Stimulated activated naive CD8-positive, alpha-beta T cell treated with anti-CD3 and anti-CD28 coated beads, Interleukin-15, amount 100 ng/mL, for 72 hours (primary cell): ENCODE measurements at places on chromosomes 2 and 18.
A peak's percentile ranks its signal among the peaks of the same experiment; 100 is the strongest.

DNA sequence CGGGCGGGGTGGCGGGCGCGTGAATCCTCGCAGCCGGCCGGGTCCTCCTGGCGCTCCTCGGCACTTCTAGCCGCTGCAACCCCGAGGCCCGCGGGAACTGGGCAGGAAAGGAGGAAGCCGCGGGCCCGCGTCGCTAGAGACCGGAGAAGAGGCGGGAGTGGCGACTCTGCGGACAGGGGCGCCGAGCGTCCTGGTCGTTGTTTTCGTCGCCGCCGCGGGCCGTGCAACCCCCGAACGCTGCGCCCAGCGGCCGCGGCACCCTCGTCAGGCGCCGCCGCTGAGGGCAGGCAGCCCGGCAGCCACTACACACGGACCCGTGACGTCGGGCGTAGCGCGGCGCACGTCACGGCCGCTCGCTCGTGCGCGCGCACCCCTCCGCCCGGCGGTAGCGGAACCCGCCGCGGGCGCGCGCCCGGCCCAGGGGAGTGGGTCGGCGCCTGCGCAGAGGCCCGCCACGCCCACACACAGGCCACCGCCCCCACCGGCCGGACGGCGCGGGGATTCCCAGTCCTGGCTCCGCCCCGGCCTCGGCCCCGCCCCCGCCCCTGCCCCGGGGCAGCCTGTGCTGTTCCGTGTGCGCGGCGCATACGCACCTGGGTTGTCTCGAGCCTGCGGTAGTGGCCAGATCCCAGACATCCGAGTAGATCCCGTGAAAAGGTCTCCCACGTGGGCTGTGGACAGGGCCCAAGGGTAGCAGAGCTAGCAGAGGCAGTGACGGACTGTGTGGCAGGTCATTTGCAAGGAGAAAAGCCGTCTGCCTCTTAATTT is at the start of gene MAP3K2:
TSS of gene MAP3K2 (minus strand) at position 321 of the 768 bp plus-strand sequence. CDS start 44,846 bp downstream, outside the sequence.
- DNase-seq: peak; percentile 95

DNA sequence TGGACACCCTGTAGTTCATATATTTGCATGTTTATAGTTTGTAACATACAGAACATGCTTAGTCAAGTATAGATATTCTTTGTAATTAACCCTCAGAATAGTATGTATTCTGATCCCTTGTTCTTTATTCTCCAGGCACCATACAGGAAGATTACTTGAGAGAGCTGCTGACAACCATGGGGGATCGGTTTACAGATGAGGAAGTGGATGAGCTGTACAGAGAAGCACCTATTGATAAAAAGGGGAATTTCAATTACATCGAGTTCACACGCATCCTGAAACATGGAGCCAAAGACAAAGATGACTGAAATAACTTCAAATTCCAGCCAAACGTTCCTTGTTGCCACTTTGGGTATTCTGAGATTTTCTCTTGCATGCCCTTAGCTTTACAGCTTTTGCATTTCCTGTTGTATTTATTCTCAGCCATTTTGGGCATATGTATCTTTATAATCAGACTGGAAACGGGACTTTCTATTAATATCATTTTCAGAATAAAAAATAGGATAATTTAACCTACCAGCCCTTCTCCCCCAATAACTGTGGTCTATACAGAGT is 6.2 kb upstream of the MYL12B start:
- DNase-seq: no peak

- DNase-seq: no peak
These were observed 2.3 kb upstream of the CHN1 start for GRCh38 chr2:175007510-175007909.

DNA sequence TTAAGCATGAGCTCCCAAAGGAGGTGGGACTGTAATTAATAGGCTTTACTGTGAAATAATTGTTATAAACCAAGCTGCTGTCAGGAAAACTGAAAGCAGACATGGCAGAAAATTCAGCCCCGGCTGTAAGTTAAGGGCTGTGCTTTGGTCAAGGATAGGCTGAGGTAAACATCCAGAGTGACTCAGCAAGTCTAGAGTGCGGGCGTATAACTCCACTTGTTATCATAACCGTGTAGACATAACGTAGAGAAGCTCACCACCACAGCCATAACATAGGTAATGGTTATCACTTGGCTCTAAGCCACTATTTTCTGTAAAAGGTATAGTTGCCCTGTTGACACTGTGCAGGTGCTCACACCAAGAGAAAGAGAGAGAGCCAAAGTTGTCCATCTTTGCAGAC is 316.8 kb downstream of the DCDC2C start:
- DNase-seq: no peak

GRCh38 chr18:68865021-68865420 is 67.1 kb downstream of the CCDC102B start:
- no peak for DNase-seq

DNA sequence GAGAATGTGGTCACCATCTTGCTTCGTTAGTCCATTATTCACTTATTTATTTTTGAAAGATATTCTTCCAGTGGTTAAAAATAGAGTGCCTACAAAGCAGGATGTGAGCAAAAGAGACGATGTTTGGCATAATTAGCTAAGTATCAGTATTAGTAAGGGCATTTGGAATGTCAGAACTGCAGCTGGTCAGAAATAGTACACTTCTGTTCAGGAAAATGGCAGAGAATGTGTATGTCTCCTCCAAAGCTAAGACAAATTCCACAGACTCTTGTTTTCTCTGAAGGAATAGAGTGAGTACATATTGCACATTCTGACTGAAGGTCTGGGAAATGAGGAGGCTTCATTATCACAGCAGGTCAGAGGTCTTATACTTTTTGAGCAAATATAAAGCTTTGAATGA is 209.0 kb downstream of the L3MBTL4 start:
- DNase-seq: no peak

DNA sequence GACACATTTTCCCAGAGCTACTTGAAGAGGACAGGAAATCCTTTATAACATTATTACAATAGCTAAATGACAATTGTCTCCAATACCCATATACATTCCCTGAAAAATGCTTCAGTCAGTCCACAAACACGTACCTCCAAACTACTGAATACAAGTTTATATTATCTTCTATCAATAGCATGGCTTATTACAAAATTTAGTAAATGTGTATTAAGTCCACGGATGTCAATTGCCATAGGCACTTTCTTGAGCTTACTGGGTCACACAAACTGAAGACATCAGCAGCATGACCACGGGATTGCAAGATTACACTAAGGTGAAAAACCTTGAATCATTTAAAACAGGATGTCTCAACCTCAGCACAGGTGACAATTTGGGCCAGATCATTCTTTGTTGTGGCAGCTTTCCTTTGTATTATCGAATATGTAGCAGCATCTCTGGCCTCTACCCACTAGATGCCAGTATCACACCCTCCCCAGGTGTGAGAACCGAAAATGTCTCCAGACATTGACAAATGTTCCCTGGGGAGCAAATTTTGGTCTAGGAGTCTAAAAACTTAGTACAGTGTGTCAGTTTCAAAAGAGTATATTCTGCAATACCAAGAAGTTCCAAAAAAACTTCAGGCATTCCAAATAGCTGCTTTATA is 1.4 kb downstream of the MBD2 start:
- DNase-seq: peak; percentile 72

DNA sequence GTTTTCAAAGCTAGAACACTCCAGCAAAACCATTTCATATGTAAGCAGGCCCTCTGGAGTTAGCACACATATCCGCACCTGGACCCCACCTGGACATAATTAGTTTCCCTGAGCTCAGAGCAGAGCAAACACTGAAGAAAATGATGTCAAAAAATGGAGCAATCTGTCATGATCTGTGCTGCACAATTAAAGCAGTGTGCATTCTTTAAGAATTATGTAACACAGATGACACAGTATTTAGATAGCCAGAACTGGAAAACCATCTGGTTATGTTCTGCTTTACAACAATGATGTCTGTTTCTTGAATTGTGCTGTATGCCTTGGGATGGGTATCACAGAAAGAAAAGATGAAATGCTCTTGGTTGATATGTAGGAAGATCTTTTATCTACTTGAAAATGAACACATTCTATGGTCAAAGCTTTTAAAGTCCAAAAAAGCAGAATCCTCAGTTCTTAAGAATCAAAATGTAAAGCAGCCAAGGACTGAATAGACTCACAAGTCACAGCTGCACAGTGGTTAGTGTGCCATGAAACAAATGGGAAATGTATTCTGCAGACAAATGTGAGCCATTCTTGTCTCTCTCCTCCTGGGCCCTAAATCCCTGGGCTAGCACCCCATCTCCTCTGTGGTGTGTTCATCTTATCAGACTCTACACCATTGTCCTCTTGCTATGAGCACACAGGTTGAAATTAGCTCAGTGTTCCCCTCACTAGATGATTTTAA is 36.8 kb downstream of the HRH4 start:
- DNase-seq: no peak

GRCh38 chr2:44277541-44277940 is 2.3 kb downstream of the SLC3A1 start:
- DNase-seq: no peak

DNA sequence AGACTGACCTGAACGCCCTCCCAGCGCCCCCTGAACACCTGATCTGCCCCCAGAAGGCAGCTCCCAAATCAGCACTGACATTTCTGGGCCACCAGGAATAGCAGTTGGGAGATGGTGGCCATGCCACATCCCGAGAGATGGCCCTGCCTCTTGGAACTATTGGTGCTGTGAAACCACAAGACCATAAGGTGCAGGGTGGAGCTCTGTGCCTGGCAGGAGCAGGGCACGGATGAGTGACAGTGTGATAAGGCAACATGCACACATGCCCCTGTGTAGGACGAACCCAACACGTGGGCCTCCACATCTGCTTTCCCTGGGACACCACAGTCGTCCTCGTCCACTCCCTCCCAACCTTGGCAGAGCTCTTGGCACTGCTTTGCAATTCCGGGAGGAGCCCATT is 26.9 kb downstream of the ANO7 start:
- DNase-seq: no peak

- DNase-seq: no peak
These were observed 43.7 kb downstream of the PAX3 start for GRCh38 chr2:222255090-222255489.

GRCh38 chr2:52222128-52222527 is 1190.2 kb upstream of the NRXN1 start:
- no peak for DNase-seq

- DNase-seq: peak; percentile 20
These were observed 580 bp downstream of the TMEM163 start for GRCh38 chr2:134718023-134718816.

DNA sequence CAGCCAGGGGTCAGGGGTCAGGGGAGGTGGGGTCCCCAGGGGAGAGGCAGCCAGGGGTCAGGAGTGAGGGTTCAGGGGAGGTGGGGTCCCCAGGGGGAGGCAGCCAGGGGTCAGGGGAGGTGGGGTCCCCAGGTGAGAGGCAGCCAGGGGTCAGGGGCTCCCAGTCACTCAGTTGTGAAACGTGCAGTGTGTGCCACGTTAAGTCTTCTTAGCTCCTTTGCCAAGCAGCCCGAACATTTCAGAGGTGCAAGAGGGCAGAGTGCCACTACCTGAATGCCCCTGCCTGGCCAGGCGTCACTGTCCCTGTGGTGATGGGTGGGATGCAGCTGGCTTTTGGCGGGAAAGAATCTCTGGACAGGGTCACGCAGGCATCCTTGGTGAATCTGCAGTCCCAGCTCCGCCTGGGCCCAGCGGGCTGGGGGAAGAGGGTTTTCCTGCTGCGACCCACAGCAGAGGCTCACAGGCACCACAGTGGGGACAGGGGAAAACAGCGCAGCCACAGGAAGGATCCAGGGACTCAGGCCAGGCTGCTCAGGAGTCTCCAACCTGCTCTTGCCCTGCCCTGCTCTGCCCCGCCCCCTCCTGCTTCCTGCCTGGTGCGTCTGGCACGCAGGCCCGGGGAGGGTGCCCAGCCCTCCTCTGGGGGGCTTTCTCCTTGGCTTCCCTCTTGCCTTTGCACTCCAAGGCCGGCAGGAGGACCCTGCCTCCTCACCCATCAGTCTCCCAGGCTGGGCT is 188.3 kb downstream of the TWIST2 start:
- no peak for DNase-seq

DNA sequence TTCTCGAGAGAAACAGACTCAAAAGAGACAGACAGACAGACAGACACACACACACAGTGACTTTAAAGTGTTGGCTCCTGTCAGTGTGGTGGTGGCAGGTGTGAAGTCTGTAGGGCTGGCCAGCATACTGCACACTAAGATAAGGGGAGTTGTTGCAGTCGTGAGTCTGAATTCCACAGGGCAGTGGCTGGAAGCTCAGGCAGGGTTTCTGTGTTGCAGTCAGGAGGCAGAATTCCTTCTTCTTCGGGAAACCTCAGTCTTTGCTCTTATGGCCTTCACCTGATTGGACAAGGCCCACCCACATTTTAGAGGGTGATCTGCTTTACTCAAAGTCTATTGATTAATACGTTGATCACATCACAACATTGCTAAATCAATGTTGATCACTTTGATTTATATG is 478.4 kb upstream of the HS6ST1 start:
- no peak for DNase-seq

DNA sequence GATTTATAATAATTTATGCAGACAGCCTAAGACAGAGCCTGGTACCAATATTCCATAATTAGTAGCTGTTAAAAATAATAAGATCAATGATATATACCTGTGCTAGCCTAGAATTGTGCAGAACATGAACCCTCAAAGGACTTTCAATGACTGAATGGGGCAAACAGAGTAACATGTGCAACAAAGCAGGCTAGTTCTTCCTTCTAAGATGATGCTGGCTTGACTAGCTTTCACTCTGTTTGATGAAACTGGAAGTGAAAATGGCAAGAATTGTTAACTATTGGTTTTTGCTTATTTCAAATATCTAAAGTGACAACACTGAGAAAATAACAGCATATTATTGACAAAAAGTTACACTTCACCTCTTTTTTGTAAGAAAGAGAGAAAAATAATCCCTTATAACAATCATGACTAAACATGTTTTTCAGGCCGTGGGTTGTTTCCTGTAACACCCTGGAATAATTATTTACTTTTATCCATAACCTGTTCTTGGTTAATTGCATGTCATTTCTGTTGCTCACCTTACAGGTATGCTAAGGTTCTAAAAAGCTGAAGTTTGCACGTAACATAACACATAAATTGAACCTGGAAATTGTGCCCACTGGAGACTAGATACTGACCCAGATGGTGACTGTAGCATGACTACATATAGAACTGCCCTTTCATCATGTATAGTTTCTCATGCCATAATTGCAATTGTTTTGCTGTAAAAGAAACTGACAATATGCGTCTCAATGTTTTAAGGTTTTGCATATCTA is 108.7 kb downstream of the C18orf54 start:
- no peak for DNase-seq

- no peak for DNase-seq
These were observed 62.5 kb downstream of the CENPO start for GRCh38 chr2:24855726-24856125.

DNA sequence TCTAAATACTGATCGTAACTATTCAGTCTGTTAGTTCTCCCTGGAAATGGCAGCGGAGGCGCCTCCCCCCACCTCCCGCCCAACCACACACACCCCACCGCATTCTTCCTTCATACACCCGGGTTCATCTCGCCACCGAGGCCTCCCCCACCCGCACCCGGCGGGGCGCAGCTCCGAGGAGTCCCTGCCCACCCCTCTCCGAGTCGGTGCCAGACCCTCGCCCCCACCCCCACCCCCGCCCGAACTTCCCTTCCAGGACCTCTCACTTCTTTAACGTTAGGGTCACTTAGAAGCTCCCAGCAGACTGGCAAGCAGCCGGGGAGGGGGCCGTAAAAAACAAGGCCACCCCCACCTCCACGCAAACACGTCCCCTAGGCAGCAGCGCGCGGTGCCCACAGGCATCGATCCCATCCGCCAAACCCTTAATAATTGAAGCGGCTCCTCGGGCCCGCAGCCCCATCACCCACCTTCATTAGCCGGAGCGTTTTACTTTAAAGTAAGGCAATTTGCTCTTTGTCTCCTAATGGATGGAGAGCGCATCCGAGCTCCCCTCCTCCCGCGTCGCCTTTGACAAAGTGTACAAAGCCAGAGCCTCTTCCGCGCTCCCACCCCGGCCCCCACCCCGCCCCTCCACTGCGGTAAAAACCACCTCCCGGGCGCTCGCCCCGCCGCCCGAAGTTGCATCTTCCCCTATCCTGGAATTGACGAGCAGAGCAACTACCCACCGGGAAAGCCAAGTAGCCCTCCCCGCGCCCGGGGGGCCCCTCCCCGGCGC is 624 bp downstream of the ZNF516 start:
- DNase-seq: peak; percentile 12
